ENCODE measurements at places on chromosomes 2 and 18.

- no peak for DNase-seq
Measured at GRCh38 chr2:196473617-196474016, 165.9 kb upstream of the CCDC150 start.

DNA sequence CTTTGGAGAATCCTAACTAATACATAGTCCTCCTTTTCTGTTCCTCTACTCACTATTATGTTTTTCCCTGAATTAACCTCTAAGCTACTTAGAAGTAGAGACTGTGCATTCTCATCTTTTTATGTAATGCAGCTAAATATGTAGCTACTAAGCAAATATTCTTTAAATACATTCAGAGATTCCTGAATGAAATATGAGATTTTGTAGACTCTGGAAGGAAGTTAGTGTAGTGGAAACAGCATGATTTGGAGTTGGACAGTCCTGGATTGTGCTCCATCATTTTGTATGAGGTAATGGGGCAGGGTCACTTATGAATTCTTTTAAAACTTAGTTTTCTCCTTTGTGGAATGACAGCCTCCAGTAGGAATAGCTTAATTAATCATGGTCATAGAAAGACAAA lies 24.7 kb upstream of the NT5C1B start:
- DNase-seq: no peak

- no peak for DNase-seq
Measured at GRCh38 chr2:27126252-27126710, 2.7 kb downstream of the ABHD1 start.

GRCh38 chr2:42139101-42139500 lies 30.1 kb upstream of the EML4 start:
- no peak for DNase-seq

DNA sequence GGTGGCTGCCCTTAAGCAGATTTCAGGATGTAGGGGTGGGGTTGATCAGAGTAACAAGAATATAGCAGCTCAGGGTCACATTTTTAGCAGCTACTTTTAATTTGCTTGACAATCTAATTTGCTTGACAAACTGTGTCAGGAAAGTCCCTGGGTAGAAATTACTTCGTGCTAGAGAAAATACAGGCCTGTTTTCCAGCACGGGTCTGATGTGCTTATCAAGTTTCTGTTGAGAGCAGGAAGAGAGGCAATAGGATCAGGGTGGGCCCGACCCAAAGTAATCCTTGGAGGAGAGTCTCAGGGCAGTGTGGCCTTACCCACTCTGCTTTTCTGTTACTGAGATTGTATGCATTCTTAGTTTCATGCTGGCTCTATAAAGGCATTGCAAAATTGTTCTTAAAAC lies 221.5 kb downstream of the TSN start:
- no peak for DNase-seq

DNA sequence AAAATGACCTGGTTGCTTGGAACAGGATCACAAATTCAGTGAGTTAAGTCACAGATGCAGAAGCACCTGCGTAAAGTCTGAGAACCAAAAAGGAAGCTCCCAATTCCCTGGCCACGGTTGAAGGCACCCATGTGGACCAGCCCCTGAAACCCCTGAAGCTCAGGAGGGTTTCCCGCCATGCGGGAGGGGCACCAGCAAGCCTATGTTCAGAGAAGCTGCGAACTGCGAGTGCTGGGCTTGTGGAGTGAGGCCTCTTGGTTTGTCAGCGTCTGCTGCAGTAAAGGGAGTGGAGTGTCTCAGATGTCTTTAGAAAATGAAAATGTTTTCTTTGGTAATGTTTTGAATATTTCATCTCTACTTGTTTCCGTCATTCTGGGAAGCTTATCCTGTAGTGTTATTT lies 16.1 kb upstream of the ACKR3 start:
- DNase-seq: no peak

- DNase-seq: no peak
Measured at GRCh38 chr2:227025510-227025909, 138.5 kb downstream of the COL4A4 start.

DNA sequence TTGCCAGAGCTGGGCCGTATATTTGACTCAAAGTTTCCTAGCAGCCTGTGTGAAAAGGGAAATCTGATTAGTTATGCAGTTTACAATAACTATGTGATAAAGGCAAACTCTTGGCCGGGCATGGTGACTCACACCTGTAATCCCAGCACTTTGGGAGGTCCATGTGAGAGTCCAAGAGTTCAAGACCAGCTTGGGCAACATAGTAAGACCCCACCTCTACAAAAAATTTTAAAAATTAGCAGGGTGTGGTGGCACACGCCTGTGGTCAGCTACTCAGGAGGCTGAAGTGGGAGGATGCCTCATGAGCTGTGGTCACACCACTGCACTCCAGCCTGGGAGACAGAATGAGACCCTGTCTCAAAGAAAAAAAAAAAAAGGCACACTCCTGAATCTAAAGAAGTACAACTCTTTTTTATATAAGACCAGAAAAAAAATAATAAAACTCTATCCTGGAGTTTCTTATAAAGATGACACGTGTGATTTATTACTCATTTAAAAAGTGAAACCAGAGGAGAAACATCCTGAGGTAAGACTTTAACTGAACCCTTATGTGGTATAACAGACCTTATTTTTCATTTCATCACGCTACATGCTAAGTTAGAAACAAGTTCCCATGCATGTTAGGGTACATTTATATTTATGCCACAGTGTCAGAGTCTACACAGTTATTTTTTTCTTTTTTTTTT lies 32.6 kb upstream of the KCMF1 start:
- DNase-seq: no peak

- peak; percentile 73 for DNase-seq
Measured at GRCh38 chr18:2654928-2655177, 673 bp upstream of the SMCHD1 start.

DNA sequence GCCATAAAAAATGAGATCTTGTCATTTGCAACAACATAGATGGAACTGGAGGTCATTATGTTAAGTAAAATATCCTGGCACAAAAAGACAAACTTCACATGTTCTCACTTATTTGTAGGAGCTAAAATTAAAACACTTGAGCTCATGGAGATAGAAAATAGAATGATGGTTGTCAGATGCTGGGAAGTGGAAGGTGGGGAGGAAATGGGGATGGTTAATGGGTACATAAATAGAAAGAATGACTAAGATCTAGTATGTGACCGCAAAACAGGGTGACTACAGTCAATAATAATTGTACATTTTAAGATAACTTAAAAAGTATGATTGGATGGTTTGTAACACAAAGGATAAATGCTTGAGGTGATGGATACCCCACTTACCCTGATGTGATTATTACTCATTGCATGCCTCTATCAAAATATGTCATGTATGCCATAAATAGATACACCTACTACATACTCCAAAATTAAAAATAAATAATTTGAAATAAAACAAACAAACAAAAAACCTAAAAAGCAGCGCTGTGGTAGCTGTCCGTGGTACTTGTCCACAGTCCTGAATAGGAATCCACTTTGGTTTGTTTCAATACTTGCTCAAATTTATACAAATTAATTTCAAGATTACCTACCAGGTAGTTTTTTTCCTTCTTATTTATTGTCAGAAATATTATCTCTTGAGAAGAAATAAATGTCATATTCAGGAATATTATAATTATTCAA lies 224.5 kb downstream of the DLGAP1 start:
- no peak for DNase-seq

DNA sequence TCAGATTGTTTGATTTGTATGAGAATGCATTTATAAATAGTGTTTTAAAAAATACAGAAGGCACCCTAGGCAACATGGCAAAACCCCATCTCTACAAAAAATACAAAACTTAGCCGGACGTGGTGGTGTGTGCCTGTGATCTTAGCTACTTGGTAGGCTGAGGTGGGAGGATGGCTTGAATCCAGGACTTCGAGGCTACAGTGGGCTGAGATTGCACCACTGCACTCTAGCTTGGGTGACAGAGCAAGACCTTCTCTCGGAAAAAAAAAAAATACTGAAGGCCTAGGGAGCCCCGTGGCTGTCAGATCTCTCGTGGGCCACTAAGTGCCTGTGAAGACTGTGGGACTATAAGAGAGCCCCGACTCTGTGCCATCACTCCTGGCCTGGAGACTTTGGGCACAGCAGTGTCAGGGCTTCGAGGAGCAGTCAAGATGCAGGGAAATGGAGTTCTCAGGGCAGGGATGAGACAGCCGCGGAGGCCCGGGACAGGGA lies 40.5 kb downstream of the MYO7B start:
- DNase-seq: no peak

- DNase-seq: peak; percentile 41
Measured at GRCh38 chr2:6845903-6846302, 19.8 kb downstream of the CMPK2 start.

Data from DMS53 (cell line).